ENCODE measurements at places on chromosomes 11 and 22. TPM values are rescaled to one million over a fixed set of nuclear protein-coding genes. Genes with fewer than 3 reads are reported as not detected.

MPZL3 gene
- total RNA-seq, result not detected

CFAP300 gene
- total RNA-seq, result 2.1 TPM

SCN3B gene
- not detected for total RNA-seq

PLA2G3 gene
- not detected for total RNA-seq

POTEH gene
- total RNA-seq, result not detected

MN1 gene
- 4.5 TPM for total RNA-seq

UBQLNL gene
- 0.05 TPM for total RNA-seq

TOMM22 gene
- total RNA-seq, result 103 TPM

RASSF10 gene
- total RNA-seq, result not detected

F2 gene
- total RNA-seq, result not detected

FAM111B gene
- total RNA-seq, result 69.5 TPM

GGT5 gene
- total RNA-seq, result not detected

MS4A4A gene
- not detected for total RNA-seq

ANKK1 gene
- total RNA-seq, result not detected

TBCEL gene
- 9.7 TPM for total RNA-seq

DDI1 gene
- not detected for total RNA-seq

APOL6 gene
- 22.6 TPM for total RNA-seq

PGM2L1 gene
- total RNA-seq, result 2.0 TPM

SMC1B gene
- not detected for total RNA-seq

B3GAT3 gene
- 82.5 TPM for total RNA-seq

C1QTNF4 gene
- total RNA-seq, result 0.39 TPM

OR56A5 gene
- not detected for total RNA-seq

L3MBTL2 gene
- total RNA-seq, result 23.7 TPM

GTSE1 gene
- total RNA-seq, result 36.2 TPM

EMID1 gene
- 45.6 TPM for total RNA-seq

APLNR gene
- not detected for total RNA-seq

UEVLD gene
- total RNA-seq, result 14.9 TPM

LAYN gene
- total RNA-seq, result 104 TPM

SPA17 gene
- total RNA-seq, result 2.6 TPM

NNMT gene
- total RNA-seq, result 173 TPM

GRAP2 gene
- total RNA-seq, result 0.61 TPM

SHISA8 gene
- not detected for total RNA-seq

CRKL gene
- total RNA-seq, result 49.0 TPM

MMP8 gene
- total RNA-seq, result not detected

FAM180B gene
- not detected for total RNA-seq

HMOX1 gene
- total RNA-seq, result 6.9 TPM

ESAM gene
- total RNA-seq, result not detected

KCNJ11 gene
- not detected for total RNA-seq

PDXP gene
- 47.1 TPM for total RNA-seq

MMP1 gene
- total RNA-seq, result 0.29 TPM

HTR3B gene
- total RNA-seq, result not detected

MMP12 gene
- 0.05 TPM for total RNA-seq

MS4A15 gene
- not detected for total RNA-seq

GRK3 gene
- 6.3 TPM for total RNA-seq

TRIM6 gene
- 24.1 TPM for total RNA-seq

APOL5 gene
- not detected for total RNA-seq

OPCML gene
- total RNA-seq, result 0.58 TPM

MUC5AC gene
- total RNA-seq, result not detected

SERHL2 gene
- 8.6 TPM for total RNA-seq

OR10D3 gene
- not detected for total RNA-seq

NPTXR gene
- 2.1 TPM for total RNA-seq

FGF4 gene
- total RNA-seq, result not detected

HYOU1 gene
- total RNA-seq, result 128 TPM

ZNF408 gene
- 10.8 TPM for total RNA-seq

NLRP14 gene
- not detected for total RNA-seq

TSGA10IP gene
- not detected for total RNA-seq

CHEK1 gene
- 20.3 TPM for total RNA-seq

OR51I1 gene
- total RNA-seq, result not detected

PLEKHB1 gene
- total RNA-seq, result not detected
